Adrenal gland (tissue), 19 donors: ENCODE measurements at places on chromosomes 3 and 15. TPM values are rescaled to one million over a fixed set of nuclear protein-coding genes. Genes with fewer than 3 reads are reported as not detected.
A peak's percentile ranks its signal among the peaks of the same experiment; 100 is the strongest.

- DNase-seq, result no peak
Observed at GRCh38 chr3:172279191-172279640, 169.0 kb downstream of the GHSR start.

The JMJD7 gene
- 16.8 TPM for total RNA-seq

DNA sequence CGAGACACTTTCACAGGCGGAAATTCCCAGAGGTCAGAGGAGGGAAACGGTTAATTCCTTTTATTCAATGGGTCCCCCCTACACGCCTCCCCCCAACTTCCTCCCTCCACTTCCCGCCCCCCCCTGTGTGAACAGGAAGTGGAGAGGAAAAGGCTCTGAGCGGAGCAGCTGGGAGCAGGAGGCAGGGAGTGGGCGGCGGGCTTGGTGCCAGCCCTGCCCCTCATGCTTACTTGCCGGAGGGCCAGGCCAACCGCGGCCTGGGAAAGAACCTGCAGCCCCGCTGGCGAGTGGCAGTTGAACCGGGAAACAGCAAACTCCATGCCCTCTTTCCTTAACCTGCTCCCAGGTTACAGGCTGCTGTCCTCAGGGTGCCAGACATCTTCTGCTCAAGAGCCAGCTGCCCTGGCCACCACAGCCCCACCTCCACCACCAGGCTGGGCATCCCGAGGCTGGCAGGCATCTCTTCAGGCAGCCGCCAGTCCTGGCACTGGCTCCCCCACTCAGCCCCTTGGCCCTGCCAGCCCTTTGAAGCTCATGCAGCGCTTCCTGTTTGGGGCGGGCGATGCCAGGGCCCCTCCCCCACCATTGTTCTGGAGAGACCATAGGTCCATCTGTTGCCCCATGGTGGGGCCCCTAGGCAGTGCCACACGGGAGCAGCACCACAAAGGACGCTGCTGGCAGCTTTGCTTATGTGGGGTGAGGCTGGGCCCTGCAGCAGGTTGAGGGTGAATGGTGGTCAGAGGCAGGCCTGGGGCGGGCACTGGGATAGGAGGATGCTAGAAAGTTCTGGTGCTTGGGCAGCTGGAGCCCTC lies 12.9 kb downstream of the VPS18 start:
- peak; percentile 48 for DNase-seq

- DNase-seq, result no peak
Observed at GRCh38 chr3:121552379-121552778, 6.6 kb upstream of the POLQ start.

DNA sequence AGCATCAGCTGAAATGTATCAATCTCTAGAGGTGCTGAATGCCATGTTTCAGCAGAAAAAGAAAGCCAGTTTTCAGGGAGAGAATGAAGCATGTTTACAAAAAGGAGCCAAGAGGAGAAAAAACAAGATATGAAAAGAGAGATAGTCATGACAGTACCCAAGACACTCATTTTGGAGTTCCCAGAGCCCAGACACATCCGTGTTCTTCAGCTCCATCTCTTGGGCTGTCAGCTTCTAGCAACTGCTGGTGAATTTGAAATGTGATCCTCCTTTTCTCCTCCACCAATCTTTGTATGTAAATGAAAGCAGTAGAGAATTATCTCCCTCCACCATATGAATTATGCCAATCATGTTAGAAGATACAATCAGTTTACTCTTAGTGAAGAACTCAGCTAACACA lies 93.0 kb upstream of the SLC25A36 start:
- DNase-seq, result no peak

GRCh38 chr3:169739067-169739466 lies 25.8 kb downstream of the TERC start:
- DNase-seq, result no peak

DNA sequence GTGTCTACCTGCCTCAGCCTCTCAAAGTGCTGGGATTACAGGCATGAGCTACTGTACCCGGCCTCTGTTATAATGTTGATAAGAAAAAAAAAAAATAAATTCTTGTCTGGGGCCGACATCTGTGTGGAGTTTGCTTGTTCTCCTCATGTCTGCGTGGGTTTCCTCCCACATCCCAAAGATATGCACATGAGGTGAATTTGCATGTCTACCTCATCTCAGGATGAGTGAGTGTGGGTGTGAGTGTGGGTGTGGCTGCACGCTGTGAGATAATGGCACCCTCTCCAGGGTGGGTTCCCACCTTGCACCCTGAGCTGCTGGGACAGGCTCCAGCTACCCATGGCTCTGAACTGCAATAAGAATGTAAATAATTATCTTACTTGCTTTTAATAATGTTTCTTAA lies 25.9 kb upstream of the UACA start:
- DNase-seq, result no peak

GRCh38 chr3:1171320-1171719 lies 78.5 kb downstream of the CNTN6 start:
- no peak for DNase-seq

- no peak for DNase-seq
Observed at GRCh38 chr3:43436507-43437140, 150.3 kb downstream of the SNRK start.

The WNT7A gene
- not detected for total RNA-seq

GRCh38 chr15:100759106-100759505 lies 120.5 kb upstream of the ALDH1A3 start:
- no peak for DNase-seq

DNA sequence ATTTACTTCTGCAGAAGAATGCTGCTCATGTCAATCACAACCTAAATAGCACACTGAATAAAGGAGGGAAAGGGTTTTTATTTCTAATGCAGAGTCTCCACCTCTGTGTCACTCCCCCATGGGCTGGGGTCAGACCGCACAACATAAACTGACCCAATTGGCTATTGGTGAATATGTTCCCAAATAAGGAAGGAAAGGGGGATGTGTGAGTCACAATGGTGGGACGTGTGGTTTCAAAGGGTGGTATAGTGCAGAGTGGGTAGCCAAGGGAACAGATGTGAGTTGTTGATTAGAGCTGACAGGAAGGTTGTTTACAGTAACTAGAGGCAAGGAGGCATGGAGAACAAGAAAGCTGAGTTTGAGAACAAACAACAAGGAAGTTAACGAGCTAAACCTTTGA lies 491.8 kb downstream of the ZPLD1 start:
- DNase-seq, result no peak

DNA sequence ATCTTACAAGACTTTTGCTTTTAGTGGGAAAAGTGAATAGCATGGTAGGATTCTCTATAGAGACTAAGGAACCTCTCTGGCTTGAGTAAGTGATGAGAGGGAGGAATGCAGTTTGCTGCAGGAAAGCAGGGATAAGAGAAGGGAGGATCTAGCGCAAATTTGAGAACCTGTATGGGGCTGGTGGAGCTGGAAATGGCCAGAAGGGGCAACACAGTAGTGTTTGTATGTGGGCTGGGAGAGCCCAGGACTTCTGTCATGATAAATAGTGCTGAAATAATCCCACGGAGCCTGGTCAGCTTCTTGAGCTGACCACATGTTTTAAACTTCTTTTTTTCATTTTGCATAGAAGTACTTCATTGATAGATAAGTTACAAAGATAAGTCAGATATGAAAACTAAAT lies 11.2 kb upstream of the SHC4 start:
- DNase-seq, result no peak

DNA sequence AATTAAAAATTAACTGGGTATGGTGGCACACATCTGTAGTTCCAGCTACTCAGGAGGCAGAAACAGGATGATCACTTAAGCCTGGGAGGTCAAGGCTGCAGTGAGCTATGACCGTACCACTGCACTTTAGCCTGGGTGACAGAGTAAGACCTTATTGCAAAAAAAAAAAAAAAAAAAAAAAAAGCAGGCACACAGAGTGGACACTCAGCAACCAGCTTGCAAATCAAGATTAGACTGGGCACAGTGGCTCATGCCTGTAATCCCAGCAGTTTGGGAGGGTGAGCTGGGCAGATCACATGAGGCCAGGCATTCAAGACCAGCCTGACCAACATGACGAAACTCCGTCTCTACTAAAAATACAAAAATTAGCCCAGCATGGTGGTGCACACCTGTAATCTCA lies 5.4 kb downstream of the CLN6 start:
- DNase-seq, result peak; percentile 34

DNA sequence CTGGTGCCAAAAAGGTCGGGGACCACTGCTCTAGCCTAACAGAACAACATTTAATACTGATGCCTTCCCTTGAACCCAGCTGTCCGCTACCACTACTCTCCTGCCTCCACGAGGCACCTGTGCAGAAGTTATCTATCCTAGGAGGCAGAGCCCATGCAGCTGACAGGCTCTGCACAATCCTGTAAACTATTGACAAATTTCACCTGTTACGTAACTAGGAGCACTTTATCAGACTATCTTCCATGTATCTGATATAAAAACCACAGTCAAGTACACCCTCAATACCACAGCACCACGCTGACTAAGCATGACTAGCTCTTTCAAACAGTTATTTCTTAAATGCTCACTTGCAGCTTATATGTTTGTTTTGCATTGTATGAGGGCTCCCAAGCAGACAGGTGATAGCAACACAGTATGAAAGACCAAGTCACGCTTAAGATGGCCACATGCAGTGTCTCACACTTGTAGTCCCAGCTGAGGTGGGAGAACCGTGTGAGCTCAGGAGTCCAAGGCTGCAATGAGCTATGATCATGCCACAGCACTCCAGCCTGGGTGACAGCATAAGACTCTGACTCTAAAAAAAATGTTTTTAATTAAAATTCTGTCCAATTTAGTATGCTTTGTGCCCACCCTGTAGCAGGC lies 4.5 kb upstream of the IL17RC start:
- DNase-seq, result no peak

The SEMA3G gene
- 1.9 TPM for total RNA-seq

DNA sequence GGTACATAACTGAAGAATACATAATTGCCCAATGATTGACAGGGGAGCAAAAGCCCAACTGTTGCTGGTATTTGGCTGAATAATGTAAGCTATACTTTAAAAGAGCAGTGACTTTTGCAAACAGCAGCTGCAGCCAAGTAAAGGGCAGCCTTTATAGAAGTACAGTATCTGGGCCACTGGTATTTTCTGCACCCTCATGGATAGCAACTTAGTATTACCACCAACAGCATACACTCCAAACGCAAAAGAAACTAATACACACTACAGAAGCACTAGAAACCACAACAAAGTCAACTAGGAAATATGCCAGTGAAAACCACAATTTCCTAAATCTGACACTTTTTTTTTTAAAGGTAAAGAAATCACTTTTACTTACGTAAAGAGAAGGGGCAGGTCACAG lies 206.1 kb downstream of the TIGIT start:
- DNase-seq, result no peak

DNA sequence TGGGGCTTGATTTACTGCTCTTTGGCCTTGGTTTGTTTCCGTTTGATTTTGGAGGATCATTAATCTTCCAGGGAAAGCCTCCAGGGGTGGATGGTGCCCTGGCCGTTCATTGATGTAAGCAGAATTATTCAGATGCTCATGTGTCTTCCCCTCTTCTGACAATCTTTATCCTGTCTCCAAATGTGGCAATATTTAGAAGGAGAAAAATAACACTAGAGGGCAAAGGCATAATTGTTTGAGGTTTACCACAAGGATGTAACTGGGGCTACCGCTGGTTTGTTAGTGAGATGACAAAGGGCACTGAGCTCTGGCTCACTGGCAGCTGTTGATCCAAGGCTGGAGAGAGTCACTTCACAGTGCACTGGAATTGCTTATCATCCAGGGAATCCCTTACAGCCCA lies 18.2 kb upstream of the PLCL2 start:
- peak; percentile 42 for DNase-seq

GRCh38 chr3:102114264-102114979 lies 265.1 kb downstream of the NFKBIZ start:
- DNase-seq, result no peak

DNA sequence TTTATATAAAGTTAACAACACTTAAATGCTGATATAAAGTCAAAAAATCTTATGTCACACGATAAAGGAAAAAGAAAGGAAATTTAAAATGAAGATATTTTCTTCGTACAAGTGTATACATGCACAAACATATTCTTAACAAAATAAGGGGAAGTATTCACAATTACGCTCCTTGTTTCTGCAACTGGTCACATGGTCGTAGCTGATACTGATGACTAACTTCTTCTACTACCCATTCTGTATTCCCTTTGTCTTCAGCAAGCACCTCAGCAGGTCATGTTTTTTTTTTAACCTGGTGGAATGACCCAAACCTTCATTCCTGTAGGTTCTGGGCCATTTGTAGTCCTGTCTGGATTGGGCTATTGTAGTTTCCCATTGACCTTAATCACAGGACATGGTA lies 30.0 kb upstream of the CMTM8 start:
- DNase-seq, result no peak

The CHRNA5 gene
- total RNA-seq, result 0.83 TPM

The WDR72 gene
- total RNA-seq, result 0.13 TPM

- no peak for DNase-seq
Observed at GRCh38 chr15:96807361-96807760, 476.9 kb downstream of the NR2F2 start.

DNA sequence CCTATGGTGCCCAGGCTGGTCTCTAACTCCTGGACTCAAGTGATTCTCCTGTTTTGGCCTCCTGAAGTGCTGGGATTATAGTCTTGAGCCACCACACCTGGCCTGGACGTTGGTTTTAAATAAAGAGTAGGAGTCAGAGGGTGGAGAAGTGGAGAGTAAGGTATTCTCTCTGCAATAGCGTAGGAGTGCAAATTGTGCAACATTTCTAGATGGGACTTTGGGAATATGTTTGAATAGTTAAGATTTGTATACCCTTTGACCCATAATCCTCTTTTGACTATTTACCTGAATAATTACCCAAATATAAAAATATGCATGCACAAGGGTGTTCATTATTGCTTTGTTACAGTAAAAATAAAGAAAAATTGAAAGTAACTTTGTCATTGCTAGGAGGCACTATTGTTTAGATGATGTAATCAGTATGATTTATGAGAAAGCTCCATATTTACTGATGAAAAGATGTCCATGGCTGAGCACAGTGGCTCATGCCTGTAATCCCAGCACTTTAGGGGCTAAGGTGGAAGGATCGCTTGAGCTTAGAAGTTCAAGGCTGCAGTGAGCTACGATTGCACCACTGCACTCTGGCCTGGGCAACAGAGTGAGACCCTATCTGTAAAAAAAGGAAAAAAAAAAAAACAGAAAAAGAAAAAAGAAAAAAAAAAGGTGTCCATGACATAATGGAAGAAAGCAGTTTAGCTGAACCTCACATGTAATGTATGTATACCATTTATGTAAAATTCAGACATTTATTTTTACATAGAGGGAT lies 15.1 kb upstream of the XYLB start:
- DNase-seq, result no peak
